Glutamatergic neuron (in vitro differentiated cells): ENCODE measurements at places on chromosomes 1 and 21. TPM values are rescaled to one million over a fixed set of nuclear protein-coding genes. Genes with fewer than 3 reads are reported as not detected.

DNA sequence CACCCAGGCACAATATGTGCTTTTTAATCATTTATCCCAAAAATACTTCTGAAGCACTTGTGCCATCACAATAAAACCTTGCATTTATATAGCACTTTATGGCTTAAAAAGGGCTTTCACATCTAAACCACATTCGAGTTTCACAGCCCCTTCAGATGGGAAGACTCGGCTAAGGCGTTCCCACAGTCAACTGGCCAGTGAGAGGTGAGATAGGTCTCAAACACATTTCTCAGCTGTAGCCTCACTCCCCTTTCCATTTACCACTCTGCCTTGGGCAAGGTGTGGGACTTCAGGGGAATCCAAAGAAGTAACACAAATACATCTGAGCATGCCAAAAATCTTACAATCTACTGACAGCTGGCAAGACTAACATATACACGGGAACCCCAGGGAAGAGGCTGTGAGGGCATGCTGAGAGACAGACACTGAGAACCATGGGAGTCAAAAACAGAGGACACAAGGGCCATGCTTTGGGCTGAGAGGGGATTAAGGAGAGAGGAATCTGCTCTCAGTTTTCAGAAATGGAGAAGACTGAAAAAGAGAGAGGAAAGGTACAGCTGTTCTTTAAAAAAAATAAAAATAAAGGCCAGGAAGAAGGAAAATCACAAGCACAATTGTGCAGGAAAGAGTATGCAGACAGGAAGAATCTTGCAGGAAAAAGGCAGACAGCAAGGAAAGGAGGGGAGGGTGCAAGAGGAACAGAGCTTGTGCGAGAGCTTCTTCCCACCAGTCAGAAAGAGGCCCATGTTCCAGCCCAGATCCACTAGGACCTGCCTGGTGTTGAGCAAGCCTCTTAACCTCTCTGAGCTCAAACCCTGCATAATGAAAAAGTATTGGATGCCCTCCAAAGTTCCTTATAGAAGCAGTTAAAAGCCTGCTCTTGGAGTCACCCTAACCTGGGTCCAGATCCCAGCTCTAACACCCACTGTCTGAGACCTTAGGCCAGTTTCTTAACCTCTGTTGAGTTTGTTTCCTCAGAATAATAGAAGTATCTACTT lies 73.5 kb downstream of the JAK1 start:
- no peak for DNase-seq
- no peaks in the 10 kb centered on the region for H3K36me3 ChIP-seq
- H3K4me3 ChIP-seq = no peak overlapping the region
- H3K4me1 ChIP-seq = peaks cover 2% of the 10 kb centered on the region

DNA sequence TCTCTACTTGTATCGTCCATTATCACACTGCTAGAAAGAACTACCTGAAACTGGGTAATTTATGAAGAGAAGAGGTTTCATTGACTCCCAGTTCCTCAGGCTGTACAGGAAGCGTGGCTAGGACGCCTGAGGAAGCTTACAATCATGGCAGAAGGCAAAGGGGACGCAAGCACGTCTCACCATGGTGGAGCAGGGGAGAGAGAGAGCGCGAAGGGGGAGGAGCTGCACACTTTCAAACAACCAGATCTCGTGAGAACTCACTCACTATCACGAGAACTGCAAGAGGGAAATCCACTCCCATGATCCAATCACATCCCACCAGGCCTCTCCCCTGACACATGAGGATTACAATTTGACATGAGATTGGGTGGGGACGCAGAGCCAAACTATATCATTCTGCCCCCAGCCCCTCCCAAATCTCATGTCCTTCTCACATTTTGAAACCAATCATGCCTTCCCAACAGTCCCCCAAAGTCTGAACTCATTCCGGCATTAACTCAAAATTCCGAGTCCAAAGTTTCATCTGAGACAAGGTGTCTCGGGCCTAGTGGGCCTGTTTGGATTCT lies 8.0 kb downstream of the MMEL1 start:
- H3K36me3 ChIP-seq = no peaks in the 10 kb centered on the region
- no peak overlapping the region for H3K4me3 ChIP-seq
- H3K27ac ChIP-seq = no peak overlapping the region
- H3K4me1 ChIP-seq = no peaks in the 10 kb centered on the region
- DNase-seq = no peak

DNA sequence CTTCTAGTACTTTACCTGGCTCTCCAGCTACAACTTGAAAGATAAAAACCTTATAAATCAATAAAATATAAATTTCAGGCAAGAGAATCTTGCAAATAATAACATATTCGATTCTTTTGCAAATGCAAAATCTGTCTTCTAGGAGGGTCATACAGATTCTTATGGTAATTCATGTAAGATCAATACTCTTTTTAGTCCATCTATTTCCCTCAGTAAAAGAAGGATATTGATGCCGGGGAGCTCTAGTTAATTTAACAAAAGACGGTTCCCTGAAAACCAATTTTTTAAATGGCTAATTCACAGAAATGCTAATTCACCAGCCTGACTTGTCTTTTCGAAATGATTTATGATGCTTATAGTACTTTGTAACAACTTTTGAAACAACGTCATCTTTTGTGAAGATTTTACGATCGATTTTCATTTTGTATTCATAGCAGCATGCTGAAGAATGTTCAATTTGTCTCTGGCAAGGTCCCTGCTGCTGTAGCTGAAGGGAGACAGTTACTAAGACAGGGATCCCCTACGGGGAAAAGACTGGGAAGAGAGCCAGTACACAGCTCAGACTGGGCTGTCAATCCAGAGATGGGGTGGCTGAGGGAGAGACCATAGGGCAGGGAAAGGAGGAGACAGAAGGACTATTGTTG lies 90.6 kb upstream of the SPAG17 start:
- no peak overlapping the region for H3K4me3 ChIP-seq
- peaks cover 2% of the 10 kb centered on the region for H3K4me1 ChIP-seq
- no peaks in the 10 kb centered on the region for H3K36me3 ChIP-seq
- no peak for DNase-seq

DNA sequence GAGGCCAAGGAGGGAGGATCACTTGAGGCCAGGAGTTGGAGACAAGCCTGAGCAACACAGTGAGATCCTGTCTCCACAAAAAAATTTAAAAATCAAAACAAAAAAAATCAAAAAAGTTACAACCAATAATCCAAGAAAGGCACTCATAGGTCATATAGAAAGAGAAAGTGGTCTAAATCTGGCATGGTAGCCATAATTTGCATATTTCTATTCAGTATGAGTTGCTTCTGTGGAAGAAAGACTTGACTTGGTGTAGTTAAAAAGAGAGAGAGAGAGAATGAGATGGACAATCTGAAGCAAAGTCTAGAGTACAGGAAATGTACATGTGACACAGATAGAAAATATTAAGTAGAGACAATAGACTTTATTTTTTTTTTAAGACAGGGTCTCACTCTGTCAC lies 22.5 kb downstream of the JMJD4 start:
- no peaks in the 10 kb centered on the region for H3K4me1 ChIP-seq
- no peak for DNase-seq
- H3K4me3 ChIP-seq = no peak overlapping the region
- no peaks in the 10 kb centered on the region for H3K27me3 ChIP-seq
- H3K27ac ChIP-seq = no peak overlapping the region

DNA sequence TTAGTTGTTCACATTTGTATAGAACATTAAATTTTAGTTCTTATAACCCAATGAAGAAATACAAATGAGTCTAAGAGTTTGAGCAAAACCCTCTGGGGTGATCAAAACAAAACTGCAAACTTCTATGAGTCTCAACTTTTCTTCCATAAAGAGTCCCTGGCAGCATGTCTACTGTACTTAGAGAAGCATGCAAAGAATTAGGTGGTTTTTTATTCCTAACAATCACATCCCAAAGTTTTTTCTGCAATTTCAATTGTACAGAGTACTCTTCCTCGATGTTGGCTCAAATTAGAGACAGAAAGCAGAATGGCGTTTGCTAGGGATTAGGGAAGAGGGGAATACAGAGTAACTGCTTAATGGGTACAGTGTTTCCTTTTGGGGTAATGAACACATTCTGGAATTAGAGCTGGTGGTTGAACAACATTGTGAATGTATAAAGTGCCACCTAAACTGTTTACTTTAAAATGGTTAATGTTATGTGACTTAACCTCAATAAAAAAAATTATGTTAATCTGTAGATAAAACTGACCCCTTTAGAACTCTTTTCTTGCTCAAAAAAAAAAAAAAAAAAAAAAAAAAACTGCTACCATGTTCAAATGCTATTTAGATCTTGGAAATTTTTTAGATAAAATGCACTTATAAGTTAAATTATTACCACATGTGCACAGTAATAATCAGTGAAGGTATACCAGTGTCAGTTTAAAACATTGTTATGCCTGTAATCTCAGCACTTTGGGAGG lies 4.8 kb downstream of the RC3H1 start:
- H3K4me3 ChIP-seq = no peak overlapping the region
- peaks cover under 1% of the 10 kb centered on the region for H3K27me3 ChIP-seq
- no peak overlapping the region for H3K27ac ChIP-seq
- DNase-seq = no peak
- peaks cover 13% of the 10 kb centered on the region for H3K4me1 ChIP-seq

DNA sequence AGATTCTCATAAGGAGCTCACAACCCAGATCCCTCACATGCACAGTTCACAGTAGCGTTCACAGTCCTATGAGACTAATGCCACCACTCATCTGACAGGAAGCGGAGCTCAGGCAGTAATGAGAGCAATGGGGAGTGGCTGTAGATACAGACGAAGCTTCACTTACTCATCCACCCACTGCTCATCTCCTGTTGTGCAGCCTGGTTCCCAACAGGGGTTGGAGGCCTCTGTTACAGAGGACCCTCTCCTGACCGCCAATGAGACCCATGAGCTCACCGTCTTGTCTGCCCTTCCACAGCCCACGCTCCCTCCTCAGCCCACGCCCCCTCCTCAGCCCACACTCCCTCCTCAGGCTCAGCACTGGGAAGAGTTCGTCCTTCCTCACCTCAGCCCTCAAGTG lies 39.6 kb downstream of the RSPH1 start:
- peaks cover 10% of the 10 kb centered on the region for H3K27me3 ChIP-seq
- no peaks in the 10 kb centered on the region for H3K36me3 ChIP-seq
- no peak overlapping the region for H3K27ac ChIP-seq
- peaks cover 33% of the 10 kb centered on the region for H3K4me1 ChIP-seq
- DNase-seq = no peak

- peaks cover under 1% of the 10 kb centered on the region for H3K27me3 ChIP-seq
- peaks cover 3% of the 10 kb centered on the region for H3K4me1 ChIP-seq
- no peak for DNase-seq
- H3K27ac ChIP-seq = no peak overlapping the region
- H3K4me3 ChIP-seq = no peak overlapping the region
- H3K36me3 ChIP-seq = peaks cover 2% of the 10 kb centered on the region
Measured at GRCh38 chr1:223631956-223632355, 33.5 kb downstream of the CAPN8 start.

DNA sequence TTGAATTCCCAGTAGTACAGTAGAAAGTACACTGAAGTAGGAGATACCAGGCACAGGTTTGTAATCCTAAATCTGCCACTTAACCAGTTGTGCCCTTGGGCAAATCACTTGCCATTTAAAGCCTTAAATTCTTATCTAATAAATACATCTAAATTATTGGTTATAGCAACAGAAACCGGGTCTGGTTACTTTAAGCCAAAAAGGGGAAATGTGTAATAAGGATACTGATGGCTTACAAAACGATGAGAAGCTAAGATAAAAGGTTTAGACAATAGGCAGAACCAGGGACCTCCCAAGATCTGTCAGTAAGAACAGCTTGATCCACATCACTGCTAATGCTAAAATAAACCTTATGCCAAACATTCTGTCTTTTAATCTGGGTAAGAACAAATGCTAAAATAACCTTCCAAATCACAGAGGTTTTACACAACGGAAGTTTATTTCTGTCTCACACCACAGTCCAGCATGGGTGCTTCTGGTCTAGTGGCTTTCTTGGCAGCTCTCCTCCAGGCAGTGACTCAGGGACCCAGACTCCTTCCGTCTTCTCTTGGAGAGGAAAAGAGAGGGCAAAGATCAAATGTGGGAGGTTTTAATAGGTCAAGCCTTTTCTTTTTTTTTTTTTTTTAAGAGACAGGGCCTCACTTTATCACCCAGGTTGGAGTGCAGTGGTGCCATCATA lies 16.5 kb upstream of the ZMYM1 start:
- no peaks in the 10 kb centered on the region for H3K4me1 ChIP-seq
- no peaks in the 10 kb centered on the region for H3K27me3 ChIP-seq
- H3K27ac ChIP-seq = no peak overlapping the region
- DNase-seq = no peak
- no peak overlapping the region for H3K4me3 ChIP-seq

GRCh38 chr1:248900637-248901036 lies 5.4 kb upstream of the PGBD2 start:
- no peak overlapping the region for H3K4me3 ChIP-seq
- DNase-seq = no peak
- H3K27me3 ChIP-seq = peaks cover 4% of the 10 kb centered on the region
- no peak overlapping the region for H3K27ac ChIP-seq
- H3K36me3 ChIP-seq = no peaks in the 10 kb centered on the region
- no peaks in the 10 kb centered on the region for H3K4me1 ChIP-seq

GRCh38 chr1:143698016-143698415 lies 273.8 kb downstream of the FAM72C start:
- H3K27me3 ChIP-seq = peaks cover 9% of the 10 kb centered on the region
- H3K36me3 ChIP-seq = no peaks in the 10 kb centered on the region
- H3K27ac ChIP-seq = no peak overlapping the region

- H3K4me1 ChIP-seq = peaks cover 11% of the 10 kb centered on the region
- H3K27me3 ChIP-seq = peaks cover 15% of the 10 kb centered on the region
- no peak overlapping the region for H3K27ac ChIP-seq
Measured at GRCh38 chr1:202648605-202649226, 61.5 kb downstream of the SYT2 start.

DNA sequence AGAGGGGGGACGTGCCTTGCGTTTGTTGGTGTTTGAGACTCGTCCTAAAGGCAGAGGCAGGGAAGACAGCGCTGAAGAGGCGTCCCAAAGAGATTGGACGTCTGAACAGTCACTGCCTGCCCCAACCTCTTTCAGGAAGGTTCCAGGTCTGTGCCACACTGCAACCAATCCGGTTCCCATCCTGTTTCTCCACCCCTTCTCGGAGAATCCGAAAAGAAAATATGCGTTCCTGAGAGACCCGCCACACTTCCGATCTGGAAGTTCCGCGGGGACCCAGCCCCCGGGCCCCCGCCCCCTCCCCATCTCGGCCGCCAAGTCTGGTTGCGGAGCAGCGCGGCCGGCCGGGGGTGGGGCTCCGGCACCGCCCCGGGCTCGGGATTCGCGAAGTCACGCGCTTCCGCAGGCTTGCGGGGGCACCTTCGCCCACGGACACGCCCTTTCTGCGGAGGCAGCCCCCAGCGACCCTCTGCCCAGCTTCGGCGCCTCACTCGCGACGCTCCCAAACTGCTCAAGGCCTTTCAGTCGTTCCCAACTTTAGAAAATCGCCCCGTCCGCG lies 124.5 kb upstream of the DPYD start:
- peak overlapping the region; percentile 93 for H3K4me3 ChIP-seq
- peaks cover 16% of the 10 kb centered on the region for H3K4me1 ChIP-seq
- peak overlapping the region; percentile 25 for H3K27ac ChIP-seq

CD52 gene
- total RNA-seq = 2.8 TPM

ARHGAP30 gene
- total RNA-seq = not detected

PDZK1 gene
- 1.7 TPM for total RNA-seq

KIF2C gene
- total RNA-seq = 8.6 TPM

MROH7 gene
- total RNA-seq = not detected

NTNG1 gene
- 3.2 TPM for total RNA-seq

RPTN gene
- not detected for total RNA-seq

WNT2B gene
- total RNA-seq = 4.0 TPM

RPE65 gene
- total RNA-seq = not detected
